ENCODE measurements at places on chromosomes 1 and 21.

GRCh38 chr1:5941671-5942070, 50.6 kb downstream of the NPHP4 start:
- no peak for DNase-seq

- no peak for DNase-seq
Observed at GRCh38 chr1:56357927-56358690, 221.3 kb downstream of the PLPP3 start.

- peak; percentile 8 for DNase-seq
Observed at GRCh38 chr1:179082333-179082998, 596 bp downstream of the TOR3A start.

GRCh38 chr1:5374192-5374591, 618.0 kb downstream of the NPHP4 start:
- DNase-seq: no peak

- no peak for DNase-seq
Observed at GRCh38 chr1:165408518-165408917, 36.4 kb downstream of the RXRG start.

GRCh38 chr1:178037510-178038253, 56.2 kb upstream of the RASAL2 start:
- no peak for DNase-seq

DNA sequence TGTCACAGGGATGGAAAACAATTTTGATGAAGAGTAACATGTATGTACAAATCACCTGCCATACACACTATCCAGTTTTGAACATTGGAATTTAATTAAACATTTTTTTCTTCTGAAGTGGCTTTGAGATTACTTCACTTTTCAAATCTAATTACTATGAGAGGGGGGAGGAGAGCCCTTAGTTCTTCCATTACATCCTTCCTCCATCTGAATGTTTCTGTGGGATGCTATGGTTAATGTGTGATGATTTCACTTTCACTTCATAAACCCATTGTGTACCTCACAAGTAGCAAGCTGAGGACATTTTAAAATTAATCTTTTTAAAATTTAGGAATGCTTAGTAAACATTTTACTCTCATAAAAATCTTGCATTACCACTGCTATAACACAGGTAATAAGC, 156.9 kb downstream of the RUNX1 start:
- DNase-seq: no peak

DNA sequence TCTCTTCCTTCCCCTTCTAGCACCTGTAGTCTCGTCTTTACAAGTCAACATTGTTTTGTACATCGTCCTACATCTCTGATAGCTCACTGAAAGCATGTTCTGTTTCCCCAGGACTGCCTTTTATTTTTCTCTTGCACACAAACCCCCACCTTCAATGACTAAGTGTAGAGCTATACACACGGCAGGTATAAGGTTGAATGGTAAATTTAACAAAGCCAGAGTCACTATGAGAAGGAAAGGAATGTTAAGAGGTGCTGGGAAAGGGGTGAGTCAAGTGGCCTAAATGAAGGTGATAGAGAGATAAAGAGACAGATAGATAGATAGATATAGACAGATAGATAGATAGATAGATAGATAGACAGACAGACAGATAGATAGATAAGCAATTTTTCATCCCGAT, 134.3 kb upstream of the ATP1B1 start:
- no peak for DNase-seq

- DNase-seq: no peak
Observed at GRCh38 chr1:9809100-9809510, 14.7 kb downstream of the CLSTN1 start.

DNA sequence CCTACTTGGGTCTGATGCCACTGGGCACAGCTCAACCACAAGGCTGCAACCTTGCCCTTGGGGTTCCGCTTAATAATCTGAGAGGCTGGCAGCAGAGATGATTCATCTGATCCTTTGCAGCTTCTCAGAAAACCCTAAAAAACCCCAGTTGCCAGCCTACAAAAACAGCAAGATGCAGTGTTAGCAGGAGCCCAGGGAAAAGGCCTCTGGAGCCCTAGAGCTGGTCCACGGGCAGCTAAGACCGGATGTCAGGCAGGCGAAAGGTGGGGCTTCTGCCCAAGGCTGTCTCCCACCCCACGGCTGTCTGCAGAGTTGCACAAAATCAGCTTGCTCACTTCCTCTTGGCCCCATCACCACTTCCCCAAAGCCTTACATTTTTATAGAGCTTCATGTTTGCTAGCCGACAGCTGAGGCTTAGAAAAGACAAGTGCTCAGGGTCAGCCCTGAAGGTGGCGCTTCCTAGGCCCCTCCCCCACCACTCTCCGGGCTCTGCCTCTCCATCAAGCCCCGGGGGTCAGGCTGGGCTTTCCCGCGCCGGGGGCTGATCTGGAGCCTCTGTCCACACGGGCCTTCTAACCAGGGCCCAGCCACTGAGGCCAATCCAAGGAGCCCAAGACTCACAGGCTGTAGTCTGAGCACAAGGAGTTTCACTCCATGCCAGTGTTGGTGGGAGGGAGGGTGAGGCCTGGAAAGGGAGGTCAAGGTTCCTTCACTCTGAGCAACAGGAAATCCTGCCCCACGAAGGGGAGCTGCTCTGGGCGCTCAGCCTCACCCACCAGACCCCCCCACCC, 4.2 kb upstream of the ADORA3 start:
- peak; percentile 56 for DNase-seq

DNA sequence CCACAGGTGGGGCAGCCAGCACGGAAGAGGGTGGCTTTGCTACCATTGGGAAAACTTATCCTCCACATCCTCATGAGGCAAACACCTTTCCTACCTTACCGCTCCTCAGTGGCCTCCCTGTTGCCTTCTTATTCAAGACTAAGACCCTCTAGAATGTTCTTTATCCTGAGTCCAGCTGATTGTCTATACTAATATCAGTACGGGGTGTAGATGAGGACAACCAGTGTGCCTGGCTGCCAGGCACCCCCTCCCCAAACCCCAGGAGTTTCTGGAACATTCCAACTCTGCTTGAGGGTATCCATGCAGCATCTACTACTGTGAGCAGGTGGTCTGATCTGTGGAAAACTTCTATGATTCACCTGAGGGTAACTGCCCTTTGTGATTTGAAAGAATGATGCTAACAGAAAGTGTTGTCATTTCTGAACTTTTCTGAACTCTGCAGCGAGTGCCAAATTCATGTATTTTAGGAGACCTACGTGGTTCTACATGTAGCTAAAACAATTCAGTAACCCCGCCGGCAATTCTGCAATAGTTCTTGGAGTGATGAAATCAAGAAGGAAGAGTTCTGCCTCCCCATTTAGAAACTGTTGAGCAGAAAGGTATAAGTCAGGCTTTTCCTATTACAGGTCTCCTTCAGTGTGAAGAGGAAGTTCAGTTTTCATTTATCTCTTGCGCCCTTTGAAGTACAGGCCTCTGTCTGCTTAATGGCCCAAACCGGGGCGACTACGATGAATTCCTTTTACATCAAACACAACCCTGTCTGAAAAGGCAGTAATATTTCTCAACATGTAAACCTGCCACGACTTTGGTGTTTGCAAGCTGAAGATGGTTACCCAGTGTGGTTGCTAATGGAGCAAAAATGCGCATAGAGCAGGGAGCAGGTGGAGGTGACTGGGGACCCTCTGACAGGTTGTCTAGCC, 80.4 kb downstream of the RUNX1 start:
- DNase-seq: no peak

GRCh38 chr1:234694661-234695060, 84.7 kb upstream of the IRF2BP2 start:
- no peak for DNase-seq

DNA sequence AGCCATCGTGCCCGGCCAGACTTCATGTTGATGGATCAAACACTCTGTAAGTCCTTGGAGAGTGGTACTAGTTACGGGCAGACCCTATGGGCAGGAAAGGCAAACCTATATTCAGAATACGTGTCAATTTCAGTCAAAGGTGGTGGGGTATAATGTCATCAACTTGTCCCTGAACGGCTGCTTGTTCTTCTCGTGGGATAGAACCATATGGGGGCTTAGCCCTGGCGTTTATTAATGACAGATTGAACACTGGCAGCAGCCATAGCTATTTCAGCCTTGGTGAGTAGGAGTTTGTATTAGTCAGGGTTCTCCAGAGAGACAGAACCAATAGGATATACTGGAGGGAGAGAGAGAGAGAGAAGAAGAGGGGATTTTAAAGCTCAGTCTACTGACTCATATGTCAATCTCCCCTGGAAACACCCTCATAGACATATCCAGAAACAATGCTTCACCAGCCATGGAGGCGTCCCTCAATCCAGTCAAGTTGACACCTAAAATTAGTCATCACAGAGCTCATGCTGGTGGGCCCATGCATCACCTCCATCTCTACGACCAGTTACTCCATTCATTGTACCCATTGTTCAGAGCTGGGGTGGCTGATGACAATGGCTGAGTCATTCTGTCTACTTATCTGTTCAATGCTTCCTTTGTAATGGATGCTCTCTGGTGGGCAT, 16.1 kb upstream of the AQP10 start:
- DNase-seq: no peak

DNA sequence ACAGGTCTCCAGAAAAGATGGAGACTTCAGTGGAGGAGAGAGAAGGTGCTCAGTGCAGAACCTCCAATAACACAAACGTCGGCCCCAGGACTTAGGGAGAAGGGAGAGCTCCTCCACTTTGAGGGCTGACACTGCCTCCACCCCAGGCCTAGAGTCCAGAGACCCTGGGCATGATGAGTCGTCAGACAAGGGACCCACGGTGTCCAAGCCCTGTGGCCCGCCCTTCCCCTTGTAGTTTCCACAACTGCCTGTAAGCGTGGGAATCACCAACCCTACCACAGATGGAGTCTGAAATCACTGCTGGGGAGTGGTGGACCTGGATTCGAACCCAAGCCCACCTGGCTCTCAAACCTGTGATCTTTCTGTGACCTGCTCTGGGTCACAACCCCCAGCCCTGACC, 281.1 kb downstream of the NPHP4 start:
- no peak for DNase-seq

DNA sequence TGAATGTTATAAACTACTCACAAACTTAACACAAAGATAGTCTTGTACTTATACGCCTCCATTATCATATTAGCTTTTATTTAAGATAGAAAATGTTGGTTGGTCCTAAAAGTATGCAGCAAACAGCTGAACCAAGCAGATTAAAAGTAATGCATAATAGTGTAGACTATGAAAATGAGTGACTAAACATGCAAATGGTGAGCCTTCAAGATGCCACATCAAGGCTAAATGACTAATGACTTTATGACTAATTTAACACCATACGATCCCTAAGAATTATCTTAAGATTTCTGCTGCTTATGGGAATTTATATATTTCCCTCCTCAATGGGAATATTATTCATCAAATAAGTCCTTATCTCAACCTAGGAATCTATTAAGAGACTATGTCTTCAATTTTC, 4.6 kb downstream of the GPATCH2 start:
- no peak for DNase-seq

- no peak for DNase-seq
Observed at GRCh38 chr1:15355968-15356625, 53.6 kb upstream of the EFHD2 start.

DNA sequence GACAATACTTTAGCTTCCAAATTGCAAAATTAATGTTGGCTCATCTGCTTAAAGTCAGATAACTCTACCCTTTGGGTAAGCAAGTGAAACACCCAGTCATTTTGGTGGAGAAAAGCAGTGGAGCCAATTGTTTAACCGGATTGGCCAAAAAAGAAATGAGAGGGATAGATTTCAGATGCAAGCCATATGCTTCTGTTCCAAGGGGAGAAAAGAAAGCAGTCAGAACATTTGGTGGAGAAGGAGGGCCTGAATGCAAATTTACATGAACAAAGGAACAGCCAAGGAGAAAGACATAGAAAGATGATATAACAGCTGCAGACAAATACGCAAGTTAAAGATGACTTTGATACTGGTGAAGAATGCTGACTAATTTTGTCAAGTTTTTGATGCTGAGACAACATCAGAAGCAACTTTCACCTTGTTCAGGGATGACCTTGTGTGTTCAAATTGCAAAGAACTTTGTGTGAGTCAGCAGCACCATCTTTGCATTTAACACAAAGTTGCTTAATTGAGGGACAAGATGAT, 173.1 kb downstream of the TGFB2 start:
- no peak for DNase-seq

GRCh38 chr1:169120066-169120465, 13.6 kb downstream of the ATP1B1 start:
- DNase-seq: no peak

DNA sequence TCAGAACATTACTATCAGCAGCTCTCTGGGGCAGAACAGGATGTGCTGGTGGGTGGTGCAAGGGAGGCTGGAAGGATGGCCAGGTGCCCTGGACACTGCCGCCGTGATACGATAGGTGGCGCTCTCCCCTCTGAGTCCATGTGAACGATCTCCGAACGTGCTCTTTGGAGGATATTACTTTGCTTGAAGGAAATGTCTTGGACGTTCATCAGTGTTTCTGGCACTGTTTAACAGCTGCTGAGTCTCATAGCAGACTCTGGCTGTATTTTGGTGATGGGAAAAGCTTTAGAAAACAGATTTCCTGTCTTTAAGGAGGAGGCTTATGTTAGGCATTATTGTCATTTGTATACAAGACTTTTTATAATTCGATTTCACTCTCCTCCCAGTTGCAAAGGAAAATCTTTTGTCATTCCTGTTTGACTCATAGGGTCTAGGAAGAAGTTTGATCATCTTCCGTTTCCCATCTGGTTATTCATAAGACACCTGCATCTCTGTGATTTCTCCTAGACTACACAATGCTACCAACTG, 386.2 kb upstream of the ADGRL2 start:
- DNase-seq: no peak

DNA sequence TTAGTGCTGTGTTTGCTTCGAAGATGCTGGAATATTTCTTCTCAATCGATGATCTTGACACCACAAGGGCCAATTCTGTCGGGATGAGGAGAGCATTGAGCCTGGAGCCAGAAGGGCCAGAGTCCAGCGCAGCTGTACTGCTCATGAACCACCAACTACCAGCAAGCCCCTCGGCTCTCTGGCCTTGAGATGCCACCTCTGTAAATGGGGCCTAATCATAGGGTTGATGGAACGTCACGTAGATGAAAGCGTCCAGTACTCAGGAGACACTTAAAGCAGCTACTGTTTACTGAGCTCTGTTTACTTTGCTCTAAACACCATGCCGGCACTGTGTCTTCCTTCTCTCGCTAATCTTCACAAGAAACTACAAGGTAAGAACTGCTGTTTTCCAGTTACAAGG, 26.3 kb downstream of the CCDC185 start:
- no peak for DNase-seq

DNA sequence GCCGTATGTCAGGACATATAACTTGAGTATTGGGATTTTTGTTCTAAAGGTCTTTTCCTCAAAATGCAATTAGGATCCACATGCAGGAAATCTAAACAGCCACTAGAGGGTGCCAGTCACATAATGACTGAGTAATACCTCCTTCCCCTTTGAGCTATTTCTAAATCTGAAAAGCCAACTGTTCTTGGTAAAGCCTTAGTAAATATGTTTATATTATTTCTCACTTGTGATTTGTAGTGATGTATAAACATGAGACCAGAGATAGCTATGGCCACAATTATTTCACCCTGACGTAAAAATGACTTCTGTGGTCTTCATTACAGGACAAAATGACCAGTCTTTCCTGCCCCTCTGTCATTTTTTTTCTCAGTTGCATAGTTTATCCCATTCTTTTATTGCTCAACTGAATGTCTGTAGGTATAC, 41.0 kb upstream of the DR1 start:
- DNase-seq: peak; percentile 25

GRCh38 chr1:94463056-94463764, 45.0 kb downstream of the ABCD3 start:
- DNase-seq: no peak

All from activated CD4-positive, alpha-beta T cell treated with anti-CD3 and anti-CD28 coated beads, Interleukin-2, amount 50 U/mL, for 4 hours (primary cell).